ENCODE measurements at places on chromosomes 6 and 20.

DNA sequence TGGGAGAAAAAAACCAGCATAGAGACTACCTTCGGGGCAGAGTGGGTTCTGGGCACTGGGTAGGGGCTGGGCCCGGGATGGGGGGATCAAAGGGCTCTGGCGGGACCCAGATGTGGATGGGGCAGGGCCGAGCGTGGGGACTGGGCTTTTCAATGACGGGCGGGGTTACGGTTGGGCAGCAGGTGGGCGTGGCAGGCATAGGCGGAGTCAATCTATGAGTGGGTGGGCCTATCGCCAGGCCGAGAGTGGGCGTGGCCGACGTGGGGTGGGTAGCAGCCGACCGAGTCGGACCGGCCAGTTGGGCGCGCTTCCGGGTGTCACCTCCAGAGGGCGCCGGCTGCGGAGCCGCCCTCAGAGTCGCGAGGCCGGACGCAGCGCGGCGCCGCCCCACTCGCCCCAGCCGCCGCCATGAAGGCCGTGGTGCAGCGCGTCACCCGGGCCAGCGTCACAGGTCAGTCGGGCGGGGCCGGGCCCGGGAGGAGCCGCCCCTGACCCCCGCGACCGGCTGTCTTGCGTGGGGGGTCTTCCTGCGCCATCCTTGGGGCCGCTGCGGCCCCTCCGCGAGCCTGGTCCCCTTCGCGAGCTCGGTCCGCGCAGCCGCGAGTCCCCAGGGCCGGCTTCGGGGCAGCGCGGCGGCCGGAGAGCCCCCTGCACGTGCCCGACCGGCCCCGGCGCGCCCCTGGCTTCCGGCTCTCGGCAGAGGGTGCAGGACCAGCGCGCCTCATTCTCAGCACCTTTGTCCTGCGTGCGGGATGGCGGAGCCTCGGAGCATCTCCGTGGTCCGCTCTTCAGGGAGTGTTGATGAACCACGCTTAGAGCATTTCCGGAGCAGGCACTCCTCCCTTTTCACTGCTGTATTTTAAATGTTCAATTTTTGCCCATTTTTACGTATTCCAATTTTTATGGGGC, at the start of gene DTD1:
Gene DTD1 (plus strand): TSS at position 390 of the 909 bp plus-strand sequence. CDS start 19 bp downstream, at position 409.
- peak; percentile 96 for DNase-seq

DNA sequence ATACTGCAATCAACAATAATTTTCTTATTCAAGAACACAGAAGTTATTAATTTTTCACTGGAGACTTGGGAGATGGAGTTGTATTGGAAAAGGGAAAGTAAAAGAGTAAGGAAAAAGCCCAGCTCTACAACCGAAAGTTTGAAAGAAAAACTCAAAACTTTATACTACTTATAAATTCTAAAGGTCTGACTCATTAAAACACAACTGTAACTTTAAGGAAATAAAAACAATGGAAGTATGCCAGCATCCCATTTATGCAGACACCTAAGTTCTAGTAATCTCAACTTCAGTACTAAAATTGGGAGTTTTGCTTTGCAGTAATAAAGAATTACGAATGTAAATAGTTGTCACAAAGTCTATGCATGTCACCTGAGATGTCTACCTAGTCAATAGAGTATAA, 80.6 kb downstream of the IRAK1BP1 start:
- DNase-seq, result no peak

DNA sequence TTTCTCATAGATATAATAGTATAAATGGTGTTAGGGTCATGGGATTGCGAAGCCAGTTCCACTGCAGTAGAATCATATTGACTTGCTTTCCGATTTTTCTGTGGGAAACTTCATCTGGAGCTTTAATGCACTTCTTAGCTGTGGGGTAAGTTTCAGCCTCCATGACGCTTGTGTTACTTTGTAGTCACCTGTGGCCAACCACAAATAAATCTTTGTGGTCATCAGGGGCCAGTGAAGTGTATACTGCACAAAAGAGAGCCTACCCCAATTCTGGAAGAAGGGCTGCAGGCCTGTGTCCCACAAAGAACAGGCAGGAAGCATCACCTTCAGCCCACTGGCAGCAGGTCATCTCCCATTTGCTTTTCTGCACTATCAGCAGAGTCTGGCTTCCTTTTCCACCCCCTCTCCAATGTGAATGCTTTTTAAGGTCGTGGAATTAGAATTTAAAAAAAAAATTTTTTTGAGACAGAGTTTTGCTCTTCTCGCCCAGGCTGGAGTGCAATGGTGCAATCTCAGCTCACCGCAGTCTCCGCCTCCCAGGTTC, 32.0 kb downstream of the MTHFD1L start:
- DNase-seq, result no peak

- no peak for DNase-seq
These were observed 100.9 kb upstream of the NFATC2 start for GRCh38 chr20:51643390-51643789.

DNA sequence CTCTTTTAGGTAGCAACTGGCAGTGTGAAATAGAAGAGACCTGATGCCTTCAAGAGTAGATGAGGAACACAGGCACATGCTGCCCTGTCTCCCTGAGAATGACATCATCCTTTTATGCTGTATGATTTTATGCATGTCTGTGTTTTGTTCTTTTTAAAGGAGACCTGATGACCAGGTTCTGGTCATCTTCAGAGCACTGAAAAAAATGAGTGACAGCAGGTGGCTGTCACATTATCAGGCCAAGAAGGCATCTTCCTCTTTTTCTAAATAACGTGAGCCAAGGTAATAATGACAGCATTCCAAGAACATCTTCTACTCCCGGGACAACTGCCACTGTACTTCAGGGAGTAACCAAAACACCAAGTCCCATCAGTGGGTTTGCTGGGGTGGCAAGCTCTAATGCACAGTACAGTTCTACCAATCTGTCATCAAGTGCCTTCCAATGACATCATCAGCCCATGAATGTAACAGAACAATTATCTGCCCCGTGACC, 28.9 kb downstream of the CNKSR3 start:
- no peak for DNase-seq

DNA sequence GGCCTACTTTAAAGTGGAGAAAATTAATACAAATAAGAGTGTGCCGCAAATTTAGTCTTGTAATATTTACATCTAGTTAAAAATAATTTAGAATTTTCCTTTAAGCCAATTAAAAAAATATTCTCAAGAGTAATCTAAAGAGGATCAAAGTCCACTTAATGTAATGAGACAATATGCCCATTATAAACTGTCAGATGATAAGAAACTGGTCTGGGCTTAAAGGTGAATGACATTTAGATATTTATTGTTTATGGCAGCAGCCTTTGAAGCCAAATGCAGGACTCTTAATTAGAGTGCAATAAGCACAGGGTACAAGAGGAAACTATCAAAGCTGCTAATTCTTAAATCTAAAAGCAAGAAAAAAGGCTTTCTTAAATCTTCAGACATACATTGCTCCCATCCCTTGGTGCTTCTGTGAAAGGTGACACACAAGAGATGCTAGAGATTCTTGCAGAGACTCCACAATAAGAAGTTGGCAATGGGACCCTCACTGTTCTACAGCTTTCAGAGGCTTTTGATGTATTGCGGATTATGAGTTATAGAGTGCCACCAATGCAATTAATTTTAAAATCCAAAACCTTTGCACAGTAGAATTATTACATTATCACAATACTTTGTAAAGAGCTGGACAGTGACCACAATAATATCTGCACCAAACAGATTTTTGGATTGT, 116.1 kb downstream of the MAN1A1 start:
- no peak for DNase-seq

DNA sequence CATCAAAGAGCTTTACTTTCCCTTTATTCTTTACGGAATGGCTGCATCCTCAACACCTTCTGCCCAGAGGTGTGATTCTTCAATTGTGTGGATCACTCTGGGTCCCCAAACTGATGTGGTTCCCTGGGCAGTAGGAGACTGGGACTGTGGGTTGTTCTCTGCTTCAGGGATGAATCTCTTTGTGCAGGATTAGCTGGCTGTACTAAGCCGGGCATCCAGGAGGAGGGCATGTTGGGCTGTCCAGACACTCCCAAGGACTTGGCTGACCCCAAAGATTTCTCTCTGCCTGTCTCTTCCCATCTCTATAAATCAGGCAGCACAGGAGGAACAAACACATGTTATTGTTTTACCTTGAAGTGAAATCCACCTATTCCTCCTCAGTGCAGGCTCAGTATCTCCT, 15.3 kb downstream of the FARS2 start:
- no peak for DNase-seq

GRCh38 chr20:9646375-9646774, 132.0 kb downstream of the LAMP5 start:
- DNase-seq, result no peak

DNA sequence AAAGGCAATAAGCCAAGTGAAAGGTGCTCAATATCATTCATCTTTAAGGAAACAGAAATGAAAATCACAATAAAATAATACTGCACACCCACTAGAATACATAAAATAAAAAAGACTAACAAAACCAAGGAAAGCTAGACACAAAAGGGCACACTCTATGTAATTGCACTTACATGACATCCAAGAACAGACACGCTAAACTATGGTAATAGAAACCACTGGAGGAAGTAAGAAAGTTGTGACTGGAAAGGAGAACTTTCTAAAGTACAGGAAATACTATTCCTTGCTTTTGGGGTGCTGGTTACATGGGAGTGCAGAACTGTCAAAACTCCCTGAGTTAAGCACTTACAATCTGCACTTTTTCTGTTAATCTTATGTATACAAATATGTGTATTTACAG, 253.7 kb upstream of the RUNX2 start:
- no peak for DNase-seq

GRCh38 chr20:46056970-46057855, 28.2 kb downstream of the SLC12A5 start:
- DNase-seq, result peak; percentile 40

DNA sequence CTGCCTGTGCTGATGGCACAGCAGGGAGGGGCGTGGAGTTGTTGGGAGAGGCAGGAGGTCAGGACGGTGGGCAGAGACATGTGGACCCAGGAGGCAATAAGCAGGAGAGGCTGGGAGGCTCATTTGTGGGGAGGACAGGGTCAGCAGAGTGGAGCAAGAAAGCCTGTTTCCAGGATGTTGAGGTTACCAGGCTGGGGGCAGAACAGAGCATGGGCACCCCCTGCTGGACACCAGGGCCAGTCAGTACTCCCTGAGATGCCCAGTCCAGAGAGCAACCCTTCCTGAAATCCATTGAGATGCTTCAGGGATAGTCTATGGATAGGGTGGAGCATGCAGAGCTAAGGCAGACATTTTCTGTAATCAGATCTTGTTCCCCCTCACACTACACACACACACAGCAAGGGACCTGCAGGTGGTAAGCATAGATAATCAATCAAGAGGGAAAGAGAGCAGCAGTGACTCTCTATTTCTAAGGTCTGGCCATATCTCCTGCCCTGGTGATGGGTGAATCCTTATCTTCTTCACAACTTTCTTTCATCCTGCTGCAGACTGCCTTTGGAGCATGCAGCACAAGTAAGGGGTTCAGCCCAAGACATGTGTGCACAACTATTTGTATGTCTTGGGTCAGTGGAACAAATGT, 41.7 kb downstream of the MOCS1 start:
- peak; percentile 20 for DNase-seq

GRCh38 chr6:12147557-12148316, 135.6 kb downstream of the HIVEP1 start:
- no peak for DNase-seq

GRCh38 chr6:33140556-33140955, 51.7 kb downstream of the COL11A2 start:
- DNase-seq, result no peak

GRCh38 chr6:87241304-87241703, 81.1 kb upstream of the SMIM8 start:
- no peak for DNase-seq

DNA sequence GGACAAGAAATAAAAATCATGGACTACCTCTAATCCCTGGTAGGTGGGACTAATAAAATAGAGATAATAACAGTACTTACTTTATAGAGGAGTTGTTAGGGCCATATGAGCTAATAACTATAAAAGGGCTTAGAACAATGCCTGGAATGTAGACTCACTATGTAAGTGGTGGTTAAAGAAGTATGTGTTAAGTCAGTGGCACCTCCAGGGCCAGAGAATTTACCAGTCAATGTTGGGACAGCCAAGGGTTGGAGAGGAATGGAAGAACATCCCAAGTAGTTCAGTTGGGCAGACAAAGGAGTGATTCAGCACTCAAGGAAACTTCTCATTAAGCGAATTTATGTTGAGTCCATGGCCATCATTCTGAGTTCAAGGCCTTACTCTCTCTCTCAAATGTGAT, 116.8 kb downstream of the OTOR start:
- no peak for DNase-seq

DNA sequence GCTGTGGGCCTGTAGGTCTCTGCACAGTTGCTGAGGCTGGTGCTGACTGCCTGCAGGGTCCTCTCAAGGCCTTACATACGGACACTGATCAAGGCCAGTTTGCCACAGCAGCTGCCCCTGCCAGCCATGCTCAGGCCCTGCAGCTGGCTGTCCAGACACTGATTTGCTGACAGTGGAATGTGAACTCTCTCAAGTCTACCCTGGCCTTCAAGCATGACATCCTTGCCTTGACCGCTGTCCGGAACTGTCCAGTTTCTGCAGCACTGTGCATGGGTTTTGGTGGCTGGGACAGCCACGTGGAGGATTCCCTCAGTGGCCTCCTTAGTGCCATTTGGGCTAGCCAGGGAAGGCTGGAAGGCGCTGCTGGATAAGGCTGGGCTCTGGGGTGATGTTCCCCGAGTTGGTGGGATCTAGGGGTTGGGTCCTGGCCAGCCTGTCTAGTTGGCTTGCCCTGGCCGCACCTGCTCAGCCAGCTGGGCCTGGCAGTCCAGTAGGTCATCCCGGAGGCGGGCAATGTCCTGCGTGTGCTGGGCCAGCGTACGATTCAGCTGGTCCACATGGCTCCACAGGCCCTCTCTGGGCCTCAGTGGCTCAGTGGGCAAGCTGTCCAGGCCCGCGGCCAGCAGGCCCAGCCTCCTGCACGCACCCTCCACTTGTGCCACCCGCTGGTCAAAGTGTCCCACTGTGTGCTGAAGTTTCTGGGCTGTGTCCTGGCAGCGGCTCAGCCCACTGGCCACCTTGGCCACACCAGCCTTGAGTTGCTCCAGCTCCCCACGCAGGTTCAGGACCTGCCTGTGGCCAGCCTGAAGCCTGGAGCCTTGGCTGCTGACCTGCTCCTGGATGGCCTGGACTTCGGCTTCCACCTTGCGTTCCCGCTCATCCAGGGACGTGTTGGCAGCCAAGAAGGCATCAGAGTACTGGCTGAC, 5.5 kb downstream of the EMILIN3 start:
- DNase-seq, result no peak

DNA sequence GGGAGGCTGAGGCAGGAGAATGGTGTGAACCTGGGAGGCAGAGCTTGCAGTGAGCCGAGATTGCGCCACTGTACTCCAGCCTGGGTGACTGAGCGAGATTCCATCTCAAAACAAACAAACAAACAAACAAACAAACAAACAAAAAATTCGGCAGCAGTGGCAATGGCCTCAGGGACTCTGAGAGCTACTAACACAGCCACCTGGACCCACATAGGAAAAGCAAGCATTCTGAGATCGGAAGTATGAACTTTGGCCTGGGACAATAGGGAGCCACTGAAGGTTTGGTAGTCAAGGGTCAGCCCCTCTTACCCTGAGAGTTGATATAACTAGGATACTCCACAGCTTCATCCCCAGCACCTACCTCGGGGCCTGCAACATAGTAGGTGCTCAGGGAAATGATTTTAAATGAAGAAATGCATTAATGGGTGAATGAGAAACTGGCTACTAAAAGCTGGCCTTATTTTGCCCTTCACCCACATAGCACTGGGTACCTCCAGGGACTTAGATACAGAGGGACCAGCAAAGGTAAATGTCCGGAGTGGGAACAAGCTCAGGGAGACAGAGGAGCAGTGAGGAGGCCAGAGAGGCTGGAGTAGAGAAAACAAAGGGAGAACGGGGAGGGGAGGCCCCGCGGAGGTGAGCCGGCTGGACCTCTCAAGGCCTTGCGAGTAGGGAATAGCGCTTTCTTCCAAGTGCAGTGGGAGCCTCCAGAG, 46.6 kb upstream of the PTGIS start:
- no peak for DNase-seq

All from stimulated activated naive CD8-positive, alpha-beta T cell treated with anti-CD3 and anti-CD28 coated beads, Interleukin-15, Interleukin-2, amounts not matched to agents 100 U/mL and 50 U/mL, for 24 hours (primary cell).